Fibroblast of skin of left biceps (primary cell): ENCODE measurements at places on chromosomes 7 and 10.

DNA sequence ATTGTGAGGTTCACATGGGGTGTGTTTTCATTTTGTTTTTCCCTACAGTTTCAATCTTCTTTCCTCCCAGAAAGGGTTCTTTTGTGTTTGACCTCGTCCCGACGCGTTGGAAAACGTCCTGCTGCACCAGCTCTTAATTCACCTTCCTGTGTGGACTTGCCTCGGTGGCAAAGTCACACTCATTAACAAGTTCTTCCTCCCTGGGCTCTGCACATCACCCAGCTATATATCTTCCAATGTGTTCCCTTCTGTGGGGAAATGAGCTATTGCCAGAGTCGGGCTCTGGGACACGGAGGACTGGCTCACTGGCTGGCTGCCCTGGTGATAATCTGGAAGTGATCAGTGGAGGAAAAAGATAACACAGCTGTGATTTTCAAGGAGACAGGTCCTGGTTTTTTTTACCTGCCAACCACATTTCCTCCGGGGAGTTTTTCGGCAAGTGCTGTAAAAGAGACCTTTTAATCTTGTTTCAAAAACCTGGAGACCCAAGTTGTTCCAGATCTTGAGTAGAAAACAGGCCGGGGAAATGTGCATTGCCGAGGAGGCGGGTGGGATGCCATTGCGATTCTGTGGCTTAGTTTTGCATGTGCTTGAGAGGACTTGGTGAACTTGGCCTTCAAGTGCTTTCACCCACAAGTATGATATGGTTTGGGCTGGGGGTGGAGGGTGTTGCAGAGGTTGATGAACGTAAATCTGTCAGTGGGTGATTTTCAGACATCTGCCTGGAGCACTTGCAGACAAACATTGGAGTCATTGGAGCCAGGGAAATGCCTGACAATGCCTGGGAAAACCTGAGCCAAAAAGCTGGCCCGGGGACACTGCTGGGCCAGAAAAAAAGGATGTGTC, 96.5 kb upstream of the CREB5 start:
- DNase-seq, result no peak

- no peak for DNase-seq
These were observed 314.0 kb downstream of the BICC1 start for GRCh38 chr10:58826694-58827093.

DNA sequence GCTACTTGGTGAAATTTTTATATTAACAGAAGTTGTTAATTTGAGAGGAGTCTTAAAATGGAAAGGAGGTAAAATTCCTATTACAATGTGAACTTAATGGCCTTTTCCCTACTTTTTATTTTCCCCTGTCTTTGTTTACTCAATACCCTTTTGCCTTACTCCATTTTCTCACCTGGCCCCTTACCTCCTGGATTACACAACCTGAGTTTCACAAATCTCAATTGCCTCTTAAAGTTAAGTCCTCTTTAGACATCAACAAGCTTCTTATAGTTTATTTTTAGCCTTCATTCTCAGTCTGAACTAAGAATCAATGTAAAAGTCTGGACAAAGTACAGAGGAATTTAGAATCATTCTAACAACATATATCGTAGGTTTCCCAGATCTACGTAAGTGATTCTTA, 247.0 kb downstream of the PCDH15 start:
- DNase-seq, result no peak

DNA sequence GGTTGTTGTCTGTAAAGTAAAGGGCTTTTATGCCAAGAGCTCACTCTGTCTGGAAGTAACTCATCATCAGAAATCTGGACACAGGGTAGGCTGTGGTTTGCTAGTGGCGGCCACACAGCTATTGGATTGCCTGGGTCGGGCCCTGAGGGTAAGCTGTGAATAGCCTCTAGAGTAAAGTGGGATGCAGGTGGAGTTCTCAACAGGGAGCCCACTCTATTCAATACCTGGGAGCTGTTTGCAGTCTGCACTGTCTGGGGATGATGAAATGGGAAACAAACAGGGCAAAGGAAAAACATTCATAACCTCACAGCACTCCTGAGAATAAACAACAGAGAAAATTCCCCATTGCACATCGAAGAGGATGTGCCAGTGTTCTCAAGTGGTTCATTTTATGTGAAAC, 582.6 kb downstream of the CALN1 start:
- no peak for DNase-seq

GRCh38 chr7:75818472-75818871, 4.9 kb upstream of the CCL24 start:
- no peak for DNase-seq

DNA sequence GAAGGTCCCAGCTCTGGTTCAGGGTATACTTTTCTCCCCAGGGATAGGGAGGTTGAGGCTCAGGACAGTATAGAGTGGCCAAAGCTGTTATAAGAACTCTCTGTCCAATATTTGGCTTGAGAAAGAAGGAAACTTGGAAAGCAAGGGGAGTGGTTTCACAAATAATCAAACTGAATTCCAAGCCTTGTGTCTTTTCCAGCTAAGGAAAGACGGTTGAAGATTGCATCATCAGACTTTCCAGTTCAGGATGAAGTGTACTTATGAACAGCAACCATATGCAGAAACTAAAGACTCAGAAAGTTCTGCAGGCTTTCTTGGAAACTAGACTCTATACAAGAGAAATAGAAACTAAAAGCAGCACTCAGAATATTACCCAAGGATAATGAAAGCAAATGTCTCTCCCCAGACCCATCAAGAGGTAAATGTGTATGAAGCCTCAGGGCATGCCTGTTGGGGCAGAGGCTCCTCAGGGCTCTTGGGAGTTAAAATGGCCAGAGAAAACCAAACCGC, 46.4 kb downstream of the RAMP3 start:
- DNase-seq, result peak; percentile 45

DNA sequence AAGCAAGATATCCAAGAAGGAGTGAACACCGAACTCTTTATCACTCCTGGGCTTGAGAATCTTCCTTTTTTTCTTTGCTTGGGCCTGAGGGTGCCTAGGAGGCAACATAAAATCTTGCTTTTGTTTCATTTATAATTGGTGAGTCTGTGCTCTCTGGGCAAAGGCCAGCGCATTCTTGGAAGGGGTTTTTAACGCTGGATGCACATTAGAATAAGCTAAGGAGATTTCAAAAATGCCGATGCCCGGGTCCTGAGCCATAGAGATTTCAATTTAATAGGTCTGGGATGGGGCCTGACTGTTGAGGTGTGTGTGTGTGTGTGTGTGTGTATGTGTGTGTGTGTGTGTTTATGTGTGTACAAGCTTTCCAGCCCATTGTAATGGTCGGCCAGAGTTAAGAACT, 62.0 kb upstream of the SORCS3 start:
- no peak for DNase-seq

- DNase-seq, result no peak
These were observed 17.4 kb upstream of the MRLN start for GRCh38 chr10:59770689-59771088.

GRCh38 chr7:116780966-116781365, 81.4 kb upstream of the CAPZA2 start:
- DNase-seq, result no peak

DNA sequence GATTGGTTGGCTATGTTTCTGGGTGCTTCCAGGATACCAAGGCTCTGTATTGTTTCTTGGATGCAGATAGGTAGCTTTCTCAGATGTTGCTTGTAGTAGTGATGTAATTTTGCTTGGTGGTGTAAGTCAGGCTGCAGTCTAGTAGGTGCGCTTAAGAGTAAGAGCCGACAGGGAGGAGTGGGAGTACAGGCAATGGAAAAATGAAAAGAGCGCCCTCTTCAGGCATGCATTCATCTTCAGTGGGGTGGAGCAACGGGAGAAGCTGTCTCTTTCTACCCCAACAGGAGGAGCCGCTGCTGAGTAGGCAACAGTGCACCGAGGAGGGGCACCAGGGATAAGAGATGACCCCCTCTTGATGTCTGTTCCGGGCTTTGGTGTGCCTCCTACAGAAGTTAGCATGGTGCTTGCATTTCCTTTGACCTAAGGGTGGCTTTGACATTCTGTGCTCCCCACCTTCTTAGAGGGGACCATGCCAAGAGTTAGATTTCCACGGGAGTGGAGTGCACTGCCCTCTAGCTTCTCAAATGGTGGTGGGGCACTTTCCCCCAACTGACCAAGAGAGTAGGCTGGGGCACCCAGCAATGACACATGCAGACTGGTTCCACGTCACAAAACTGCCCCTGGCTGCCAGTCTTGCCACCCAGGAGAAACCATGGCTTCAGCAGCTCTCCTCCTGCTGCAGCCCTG, 56.1 kb downstream of the ZNF783 start:
- DNase-seq, result no peak
